Tibial artery (tissue), 4 donors: ENCODE measurements at places on chromosomes 4 and X.

DNA sequence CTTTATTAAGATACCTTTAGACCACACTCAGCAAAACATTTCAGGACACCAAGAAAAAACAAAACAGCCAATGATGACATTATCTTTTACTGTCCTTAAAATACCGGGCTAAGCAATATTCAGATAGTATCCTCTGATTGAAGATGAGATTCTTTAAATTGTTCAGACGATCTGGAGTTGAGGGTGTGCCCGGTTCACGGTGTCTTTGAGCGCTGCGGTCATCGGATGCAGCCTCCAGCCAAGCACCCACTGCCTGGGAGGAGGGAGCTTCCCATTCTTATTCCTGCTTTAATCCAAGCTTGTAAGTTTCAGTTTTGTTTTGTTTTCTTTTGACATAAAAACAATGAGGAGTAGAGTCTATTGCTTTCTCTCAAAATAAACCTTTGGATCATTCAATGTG lies 14.1 kb downstream of the FAM149A start:
- DNase-seq: no peak

DNA sequence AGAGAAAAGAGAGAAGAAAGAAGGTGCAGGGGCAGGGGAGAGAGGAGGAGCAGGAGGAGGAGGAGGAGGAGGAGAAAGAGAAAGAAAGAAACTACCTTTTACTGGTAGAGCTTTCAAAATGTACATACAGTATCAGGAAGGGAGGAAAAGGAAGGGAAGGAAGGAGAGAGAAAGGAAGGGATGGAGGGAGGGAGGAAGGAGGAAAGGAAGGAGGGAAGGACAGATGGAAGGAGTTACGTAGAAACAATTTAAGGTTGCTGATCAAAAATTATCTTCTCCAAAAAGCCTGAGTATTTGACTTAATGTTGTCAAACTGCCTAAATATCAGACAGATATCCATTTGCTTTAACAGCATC lies 13.4 kb downstream of the TBC1D9 start:
- no peak for DNase-seq

- DNase-seq: no peak
Observed at GRCh38 chrX:19172741-19173140, 50.5 kb upstream of the ADGRG2 start.

DNA sequence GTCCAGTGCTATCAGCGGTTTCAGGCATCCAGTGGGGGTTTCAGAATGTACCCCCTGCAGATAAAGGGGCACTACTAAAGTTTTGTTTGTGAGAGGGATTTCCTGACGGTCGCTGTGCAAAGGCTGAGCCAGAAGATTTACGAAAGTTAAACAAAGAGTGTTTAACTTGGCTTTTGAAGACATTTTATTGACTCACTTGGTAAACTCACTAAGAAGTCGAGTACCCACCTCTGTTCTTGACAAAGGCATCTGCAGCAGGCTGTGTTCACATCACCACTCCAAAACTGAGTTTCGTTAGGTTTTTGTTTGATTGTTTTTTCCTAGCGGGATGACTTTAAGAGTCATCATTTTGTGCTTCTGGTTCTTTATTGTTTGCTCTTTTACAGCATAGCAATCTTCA lies 143.9 kb upstream of the TBL1X start:
- DNase-seq: no peak

- DNase-seq: no peak
Observed at GRCh38 chrX:121179972-121180371, 132.6 kb downstream of the GLUD2 start.

DNA sequence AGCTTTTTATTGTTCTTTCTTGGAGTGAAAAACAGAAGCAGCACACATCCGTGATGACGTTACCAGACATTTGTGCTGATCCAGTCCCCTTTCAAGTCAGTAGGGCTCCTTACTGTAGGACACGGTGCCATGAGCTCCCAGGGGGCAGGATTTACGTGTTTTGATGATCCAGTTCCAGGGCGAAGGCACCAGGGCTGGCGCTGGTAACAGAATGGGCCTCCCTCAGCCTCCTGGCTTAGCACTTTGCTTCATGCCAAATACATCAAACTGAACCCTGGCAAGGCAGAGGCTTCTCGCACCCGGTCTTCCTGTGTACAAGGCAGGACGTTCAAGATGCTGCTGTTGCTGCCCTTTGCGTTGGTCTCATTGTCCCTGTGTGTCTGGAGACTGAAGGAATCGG lies 66.6 kb upstream of the PSAPL1 start:
- no peak for DNase-seq

DNA sequence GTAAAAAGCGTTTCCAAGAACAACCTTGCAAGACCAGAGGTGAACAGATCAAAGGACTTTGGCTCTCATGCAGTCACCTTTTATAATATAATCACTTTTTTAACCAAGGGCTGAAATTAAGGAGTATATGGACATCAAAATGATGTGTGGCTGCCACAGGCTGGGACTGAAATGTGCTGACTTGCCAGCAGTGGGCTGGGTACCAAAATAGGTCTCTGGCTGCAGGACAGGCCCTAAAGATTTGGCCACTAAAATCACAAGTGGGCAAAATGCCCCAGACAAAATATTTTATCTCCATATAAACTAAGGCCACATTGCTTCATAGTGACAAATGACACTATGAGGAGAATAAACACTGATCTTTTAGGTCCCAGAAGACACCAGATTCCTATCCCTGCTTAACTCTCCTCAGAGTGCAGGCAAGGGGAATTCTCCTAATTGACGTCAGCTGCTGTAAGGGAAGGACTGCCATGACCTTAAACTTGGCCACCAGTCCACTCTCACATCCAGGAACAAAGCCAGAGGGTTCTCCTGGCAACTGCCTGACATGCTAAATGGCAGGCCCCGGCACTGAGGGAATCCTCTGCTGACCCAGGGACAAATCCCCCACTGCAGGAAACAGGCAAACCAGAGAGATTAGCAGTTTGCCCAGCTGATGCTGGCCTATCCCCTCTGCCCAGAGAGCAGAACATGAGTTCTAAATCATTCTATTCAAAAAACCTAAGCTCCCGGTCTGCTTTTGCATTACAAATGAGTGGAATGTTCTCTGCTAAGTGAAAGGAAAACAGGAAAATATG lies 155.8 kb downstream of the PPP3CA start:
- peak; percentile 70 for DNase-seq

DNA sequence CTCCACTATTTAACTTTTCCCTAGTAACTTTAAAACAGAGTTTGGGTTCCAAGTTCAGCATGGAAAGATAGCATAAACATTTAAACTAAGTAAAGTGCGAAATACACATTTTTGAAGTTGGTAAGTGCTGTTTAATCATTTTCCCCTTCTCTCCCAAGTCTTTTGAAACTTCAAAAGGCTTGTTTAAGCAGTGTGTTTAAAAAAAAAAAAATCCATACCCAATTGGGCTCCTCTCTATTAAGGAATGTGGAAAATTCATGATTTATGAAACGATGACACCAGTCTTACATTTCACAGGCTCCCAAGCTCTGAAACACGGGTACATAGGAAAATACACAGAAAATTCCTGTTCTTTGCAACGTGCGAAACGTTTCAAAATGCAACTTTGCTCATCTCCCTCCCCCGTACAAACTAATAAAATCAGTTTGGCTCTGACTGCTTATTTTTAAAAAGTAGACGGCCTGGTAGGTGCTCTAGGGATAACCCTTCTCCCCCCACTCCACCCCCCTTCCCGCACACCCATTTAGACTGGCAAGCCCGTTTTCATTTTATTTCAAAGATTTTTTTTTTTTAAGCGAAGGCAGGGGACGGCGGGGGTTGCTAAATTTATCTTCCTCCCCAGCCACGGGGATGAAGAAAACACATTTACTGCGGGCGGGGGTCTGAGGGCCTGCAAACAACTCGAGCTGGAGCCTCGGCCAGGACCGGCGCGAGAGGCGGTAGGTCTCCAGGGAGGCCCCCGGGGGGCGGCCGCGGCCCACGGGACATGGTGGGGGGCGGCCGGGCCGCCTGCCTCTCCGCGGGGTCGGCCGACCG lies 786 bp upstream of the ZFX start:
- no peak for DNase-seq

DNA sequence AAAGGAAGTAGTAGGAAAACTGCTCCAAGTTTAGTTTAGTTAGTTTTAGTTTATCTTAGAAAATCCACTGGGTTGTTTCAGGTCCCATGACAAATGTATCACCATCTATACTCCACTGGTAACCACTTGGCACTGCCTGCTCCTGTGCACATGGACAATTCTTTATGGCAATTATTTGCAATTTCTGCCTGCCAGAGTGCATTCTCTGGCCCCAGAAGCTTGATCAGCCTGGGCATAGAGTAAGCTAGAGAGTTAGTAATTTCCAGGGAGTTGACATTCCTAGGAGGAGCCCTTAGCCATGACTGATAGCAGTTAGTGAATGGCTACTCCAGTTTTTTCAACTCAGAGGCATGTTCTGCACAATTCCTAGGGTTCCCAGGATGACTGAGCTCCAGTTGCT lies 203.2 kb upstream of the FGF13 start:
- no peak for DNase-seq

DNA sequence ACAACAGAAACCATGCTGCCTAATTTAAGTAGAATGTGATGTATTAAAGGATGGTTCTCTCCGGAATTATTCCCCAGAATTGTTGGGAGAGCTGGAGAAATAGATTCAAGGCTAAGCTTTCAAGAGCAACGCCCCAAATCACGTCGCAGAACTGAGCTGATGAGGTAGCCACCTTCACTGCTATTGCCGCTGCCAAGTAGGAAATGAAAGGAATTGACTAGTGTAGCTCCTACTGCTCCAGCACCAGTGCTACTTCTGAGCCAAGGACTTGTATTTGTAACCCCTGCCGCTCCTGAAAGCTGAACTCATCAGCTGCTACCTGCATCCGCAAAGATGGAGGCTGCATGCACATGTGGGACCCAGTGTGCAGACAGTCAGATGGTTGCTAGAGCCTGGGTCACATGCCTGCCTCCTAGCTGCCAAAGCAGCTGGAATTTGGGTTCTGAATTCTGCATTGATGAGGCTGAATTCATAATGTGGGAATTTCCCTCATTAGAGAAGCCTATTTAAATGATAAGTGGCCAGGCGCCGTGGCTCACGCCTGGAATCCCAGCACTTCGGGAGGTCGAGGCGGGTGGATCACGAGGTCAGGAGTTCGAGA lies 173.9 kb downstream of the PDGFRA start:
- DNase-seq: no peak
